NCI-H1048 (cell line): ENCODE measurements at places on chromosomes 16 and 17.

GRCh38 chr17:32803544-32803943 lies 73.4 kb downstream of the MYO1D start:
- no peak for DNase-seq

GRCh38 chr16:11610580-11610979 lies 23.9 kb upstream of the LITAF start:
- no peak for DNase-seq

- no peak for DNase-seq
Observed at GRCh38 chr16:30756781-30757100, 5.1 kb downstream of the CFAP119 start.

GRCh38 chr16:72978212-72978611 lies 69.7 kb downstream of the ZFHX3 start:
- DNase-seq = no peak
